ENCODE measurements at places on chromosomes 11 and 22.

- peak; percentile 98 for DNase-seq
These were observed 31.9 kb downstream of the ATG13 start for GRCh38 chr11:46649180-46649738.

GRCh38 chr11:46999217-46999616, 62.7 kb downstream of the CSTPP1 start:
- no peak for DNase-seq

DNA sequence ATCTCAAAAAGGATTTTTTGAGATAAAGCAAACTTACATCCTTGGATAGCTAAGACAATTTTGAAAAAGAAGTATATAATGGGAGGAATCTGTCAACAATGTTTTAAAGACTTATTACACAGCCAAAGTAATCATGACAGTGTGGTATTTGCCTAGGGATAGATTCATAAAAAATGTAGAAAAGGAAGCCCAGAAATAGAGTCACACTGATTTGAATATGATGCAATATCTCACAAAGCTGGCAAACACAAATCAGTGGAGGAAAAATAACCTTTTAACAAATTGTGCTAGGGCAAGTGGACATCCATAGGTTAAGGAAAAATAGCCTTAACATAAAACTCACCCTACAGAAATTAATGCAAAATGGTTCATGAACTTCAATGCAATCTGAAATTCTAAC, 6.0 kb downstream of the XKR3 start:
- DNase-seq = no peak

GRCh38 chr11:75574698-75575602, 12.9 kb downstream of the SERPINH1 start:
- no peak for DNase-seq

DNA sequence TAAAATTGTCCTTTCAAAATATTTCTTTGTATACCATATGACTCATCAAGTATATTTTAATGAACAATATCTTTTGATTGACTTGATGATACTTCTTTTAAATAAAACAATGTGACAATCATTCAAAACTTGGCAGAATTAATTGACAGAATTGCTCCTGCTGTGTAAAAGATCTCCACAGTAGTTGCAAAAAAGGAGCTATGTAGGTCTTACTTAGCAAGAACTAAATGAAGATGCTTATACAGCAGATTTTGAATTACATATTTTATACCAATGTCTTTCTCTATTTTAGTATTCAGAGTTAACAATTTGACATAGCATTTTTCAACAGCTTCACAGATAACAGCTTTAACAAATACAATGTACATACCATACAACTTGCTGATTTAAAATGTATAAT, 144.9 kb downstream of the DYNC2H1 start:
- no peak for DNase-seq

DNA sequence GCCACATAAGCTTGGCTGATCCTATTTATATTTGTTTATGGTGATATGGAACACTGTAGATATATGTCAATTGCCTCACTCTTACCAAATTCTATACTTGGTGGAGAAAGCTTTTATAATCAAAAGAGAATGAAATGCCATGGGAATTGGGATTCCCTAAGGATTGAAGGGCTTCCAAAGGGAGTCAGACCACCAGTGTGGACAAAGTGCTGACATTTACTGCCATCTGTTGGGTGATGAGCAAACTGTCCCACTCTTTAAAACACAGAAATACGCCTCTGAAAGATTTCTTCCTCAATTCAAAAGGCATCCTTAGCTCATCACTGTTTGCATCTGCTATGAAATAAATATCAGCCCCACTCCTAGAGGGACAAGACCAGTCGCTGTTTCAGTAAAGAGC, 7.1 kb downstream of the SLC1A2 start:
- DNase-seq = peak; percentile 67

GRCh38 chr11:105023003-105023402, at the start of gene CASP5:
Gene CASP5, minus strand, starts transcription at chr11:105023168. Its CDS starts 32 bp downstream, at chr11:105023136.
- DNase-seq = peak; percentile 25

- DNase-seq = no peak
These were observed 19.0 kb downstream of the SEC14L3 start for GRCh38 chr22:30452861-30453260.

DNA sequence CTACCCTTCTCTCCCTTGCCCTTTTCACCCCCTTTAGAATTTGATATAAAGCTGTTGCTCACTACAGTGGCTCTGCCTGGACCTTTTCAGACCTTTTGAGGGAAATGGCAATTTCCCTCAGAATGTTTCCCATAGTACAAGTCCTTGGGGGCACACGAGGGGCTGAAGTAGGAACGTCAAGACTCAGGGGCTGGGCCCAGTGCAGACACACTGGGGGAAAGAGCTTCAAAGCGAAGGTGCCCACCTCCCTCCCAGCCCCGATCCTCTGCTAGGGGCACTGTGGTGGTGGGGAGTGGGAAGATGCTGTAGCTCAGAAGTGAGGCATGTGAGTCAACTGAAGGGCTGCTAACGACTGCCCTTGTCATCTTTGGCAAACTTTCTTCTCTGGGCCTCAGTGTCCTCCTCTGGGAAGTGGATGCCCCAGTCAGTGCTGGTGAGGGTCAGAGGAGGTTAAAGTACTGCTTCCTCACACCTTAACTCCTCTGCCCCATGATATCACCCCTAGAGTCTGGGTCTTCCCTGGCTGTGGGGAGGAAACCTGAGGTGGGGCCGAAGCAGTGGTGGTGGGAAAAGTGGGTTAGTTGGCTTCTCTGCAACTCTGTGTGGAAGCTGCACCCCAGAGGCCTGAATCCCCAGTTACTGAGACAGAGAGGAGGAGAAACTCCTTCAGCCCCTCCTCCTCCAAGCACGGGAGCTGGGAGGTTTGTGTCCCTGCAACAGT, 425.3 kb upstream of the B3GAT1 start:
- DNase-seq = no peak

GRCh38 chr11:2219318-2220017, 47.9 kb upstream of the TH start:
- no peak for DNase-seq

- no peak for DNase-seq
These were observed 91.6 kb downstream of the SCN3B start for GRCh38 chr11:123562829-123563228.

- peak; percentile 97 for DNase-seq
These were observed 32.2 kb upstream of the PLET1 start for GRCh38 chr11:112292785-112293407.

GRCh38 chr22:26486394-26486793, 2.7 kb downstream of the SRRD start:
- DNase-seq = no peak

- DNase-seq = no peak
These were observed 977.9 kb upstream of the CCDC90B start for GRCh38 chr11:84264066-84264465.

GRCh38 chr11:73217131-73217809, 811 bp upstream of the P2RY2 start:
- DNase-seq = no peak
